Activated T-cell treated with anti-CD3 and anti-CD28 coated beads for 48 hours (primary cell): ENCODE measurements at places on chromosomes 12 and 14.
A peak's percentile ranks its signal among the peaks of the same experiment; 100 is the strongest.

- DNase-seq, result no peak
Observed at GRCh38 chr14:81435391-81436295, 35.5 kb upstream of the STON2 start.

DNA sequence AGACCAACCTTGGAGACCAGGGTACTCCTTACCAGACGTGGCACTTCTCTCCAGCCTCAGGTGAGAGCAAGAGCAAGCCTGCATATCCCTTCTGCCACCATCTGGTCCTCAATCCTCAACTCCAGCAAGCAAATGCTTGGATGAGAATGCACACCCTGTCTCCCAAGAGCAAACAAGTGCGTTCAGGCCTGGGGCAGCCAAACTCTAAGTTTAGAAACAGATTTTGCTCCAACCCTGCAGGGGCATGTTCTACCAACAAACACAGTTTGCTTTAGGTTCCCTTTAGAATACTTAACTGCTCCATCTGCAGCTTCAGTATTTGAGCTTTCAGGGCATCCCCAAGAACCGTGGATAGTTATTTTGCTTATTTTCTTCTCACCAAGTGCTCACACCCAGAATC, 55.9 kb upstream of the FICD start:
- no peak for DNase-seq

DNA sequence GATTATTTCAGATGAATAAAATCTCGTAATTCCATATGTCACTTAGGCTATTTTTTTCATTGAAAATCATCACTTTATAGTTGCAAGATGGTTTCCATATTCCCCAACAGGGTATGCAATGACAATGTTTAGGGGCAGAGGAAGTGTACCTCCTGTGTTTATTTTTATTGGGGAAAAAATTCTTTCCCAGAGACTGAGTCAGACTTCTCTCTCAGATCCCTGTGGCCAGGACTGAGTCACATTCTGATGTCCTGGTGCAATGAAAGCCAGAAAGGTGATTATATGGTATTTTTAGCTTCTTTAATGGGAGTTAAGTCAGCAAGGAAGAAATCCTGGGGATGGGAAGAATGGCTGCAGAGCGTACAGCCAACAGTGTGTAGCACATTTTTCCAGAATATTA, 196.9 kb upstream of the ALG10 start:
- no peak for DNase-seq

- DNase-seq, result no peak
Observed at GRCh38 chr12:5621329-5621728, 189.4 kb downstream of the NTF3 start.

GRCh38 chr14:50943943-50944646, at the start of gene PYGL:
PYGL (minus strand) TSS chr14:50944483; CDS start chr14:50944403, 80 bp downstream.
- peak; percentile 16 for DNase-seq

- no peak for DNase-seq
Observed at GRCh38 chr14:23881282-23881681, 72.3 kb upstream of the DHRS4 start.

DNA sequence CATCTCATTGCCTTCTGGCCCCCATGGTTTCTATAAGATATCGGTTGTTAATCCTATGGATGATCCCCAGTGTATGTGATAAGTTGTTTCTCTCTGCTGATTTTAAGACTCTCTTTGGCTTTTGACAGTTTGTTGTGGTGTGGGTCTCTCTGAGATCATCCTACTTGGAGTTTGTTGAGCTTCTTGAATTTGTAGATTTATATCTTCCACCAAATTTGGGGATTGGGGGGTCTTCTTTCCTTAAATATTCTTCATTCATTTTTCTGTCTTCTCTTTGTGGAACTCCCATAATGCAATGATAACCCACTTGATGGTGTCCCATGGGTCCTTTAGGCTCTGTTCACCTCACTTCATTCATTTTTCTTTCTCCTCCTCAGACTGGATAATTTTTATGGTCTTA, 20.0 kb upstream of the BBS10 start:
- no peak for DNase-seq

- DNase-seq, result peak; percentile 16
Observed at GRCh38 chr14:78598046-78598920, 428.1 kb downstream of the NRXN3 start.

DNA sequence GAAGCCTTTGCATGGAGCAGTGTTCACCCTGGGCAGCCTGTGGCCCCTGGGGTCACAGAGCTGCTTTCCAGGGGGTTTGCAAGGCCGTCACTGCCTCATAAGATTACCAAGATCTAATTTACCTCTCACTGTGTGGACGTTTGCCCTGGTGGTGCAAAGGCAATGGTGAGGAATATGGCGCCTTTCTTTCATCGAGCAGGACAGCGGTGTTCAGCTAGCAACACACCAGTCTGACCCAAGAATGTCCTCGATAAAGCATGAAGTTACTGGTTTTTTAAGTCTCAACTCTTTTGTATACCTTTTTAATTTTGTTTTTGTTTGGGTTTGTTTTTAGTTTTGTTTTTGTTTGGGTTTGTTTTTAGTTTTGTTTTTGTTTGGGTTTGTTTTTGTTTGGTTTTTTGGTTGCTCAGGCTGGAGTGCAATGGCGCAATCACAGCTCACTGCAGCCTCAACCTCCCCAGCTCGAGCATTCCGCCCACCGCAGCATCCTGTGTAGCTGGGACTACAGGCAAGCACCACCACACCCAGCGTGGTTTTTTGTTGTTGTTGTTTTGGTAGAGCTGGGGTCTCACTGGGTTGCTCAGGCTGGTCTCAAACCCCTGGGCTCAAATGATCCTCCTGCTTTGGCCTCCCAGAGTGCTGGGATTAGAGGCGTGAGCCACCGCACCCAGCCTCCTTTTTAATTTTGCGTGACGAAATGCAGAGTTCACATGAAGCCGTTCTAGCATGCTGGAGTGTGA, 57.9 kb downstream of the PPP2R5C start:
- DNase-seq, result peak; percentile 55

DNA sequence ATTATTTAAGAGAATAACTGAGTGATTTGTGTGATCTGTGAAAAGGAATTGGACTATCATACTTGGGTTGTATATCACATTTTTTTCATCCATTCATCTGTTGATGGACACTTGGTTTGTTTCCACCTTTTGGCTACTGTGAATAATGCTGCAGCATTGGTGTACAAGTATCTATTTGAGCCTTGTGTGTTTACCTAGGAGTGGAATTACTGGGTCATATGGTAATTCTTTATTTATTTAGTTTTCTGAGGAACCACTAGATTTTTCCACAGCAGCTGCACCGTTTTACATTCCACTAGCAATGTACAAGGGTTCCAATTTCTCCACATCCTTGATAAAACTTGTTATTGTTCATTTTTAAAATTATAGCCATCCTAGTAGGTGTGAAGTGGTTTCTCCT, 56.1 kb downstream of the APAF1 start:
- no peak for DNase-seq

DNA sequence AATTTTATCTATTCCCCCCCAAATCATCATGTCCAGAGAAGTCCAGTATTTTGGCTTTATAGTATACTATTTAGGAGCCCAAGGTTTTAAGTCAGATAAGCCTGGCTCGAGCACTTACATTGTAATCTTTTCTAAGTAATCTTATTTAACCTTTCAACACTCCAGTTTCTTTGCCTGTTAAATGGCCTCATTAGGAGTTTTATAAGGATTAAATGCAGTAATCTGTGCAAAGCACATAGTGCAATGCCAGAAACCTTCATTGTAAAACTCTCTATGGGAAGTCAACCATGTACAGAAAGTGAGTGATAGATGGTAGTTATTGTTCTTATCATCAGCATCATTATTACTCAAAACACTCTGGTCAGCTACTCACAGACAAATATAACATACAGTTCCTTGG, 1330.4 kb downstream of the SLC16A7 start:
- DNase-seq, result no peak

DNA sequence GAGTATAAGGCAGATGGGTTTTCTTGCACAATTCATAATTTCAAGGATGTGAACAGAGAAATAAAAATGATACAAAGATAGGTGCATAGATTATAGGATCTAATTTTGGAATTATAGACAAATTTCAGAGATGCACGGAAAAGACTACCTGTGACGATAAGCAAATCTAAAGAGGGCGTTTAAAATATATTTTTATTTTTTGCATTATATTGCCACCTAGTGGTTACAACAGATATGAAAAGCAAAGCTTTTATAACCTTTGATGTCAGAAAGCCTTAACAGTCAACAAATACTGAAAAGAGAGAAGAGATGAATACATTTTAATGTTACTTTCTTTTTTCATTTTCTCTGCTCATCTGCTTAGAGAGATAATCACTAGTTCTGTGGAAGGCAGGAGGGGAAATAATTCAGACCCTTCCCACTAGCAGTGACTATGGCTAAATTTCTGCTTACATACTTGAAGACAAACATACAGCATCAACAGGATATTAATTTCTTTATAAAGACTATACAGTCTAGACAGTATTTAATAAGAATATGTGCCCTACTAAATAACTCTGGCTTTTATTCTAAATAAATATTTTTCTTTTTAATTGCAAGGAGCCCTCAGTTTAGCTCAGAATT, 46.3 kb downstream of the NTS start:
- DNase-seq, result no peak

DNA sequence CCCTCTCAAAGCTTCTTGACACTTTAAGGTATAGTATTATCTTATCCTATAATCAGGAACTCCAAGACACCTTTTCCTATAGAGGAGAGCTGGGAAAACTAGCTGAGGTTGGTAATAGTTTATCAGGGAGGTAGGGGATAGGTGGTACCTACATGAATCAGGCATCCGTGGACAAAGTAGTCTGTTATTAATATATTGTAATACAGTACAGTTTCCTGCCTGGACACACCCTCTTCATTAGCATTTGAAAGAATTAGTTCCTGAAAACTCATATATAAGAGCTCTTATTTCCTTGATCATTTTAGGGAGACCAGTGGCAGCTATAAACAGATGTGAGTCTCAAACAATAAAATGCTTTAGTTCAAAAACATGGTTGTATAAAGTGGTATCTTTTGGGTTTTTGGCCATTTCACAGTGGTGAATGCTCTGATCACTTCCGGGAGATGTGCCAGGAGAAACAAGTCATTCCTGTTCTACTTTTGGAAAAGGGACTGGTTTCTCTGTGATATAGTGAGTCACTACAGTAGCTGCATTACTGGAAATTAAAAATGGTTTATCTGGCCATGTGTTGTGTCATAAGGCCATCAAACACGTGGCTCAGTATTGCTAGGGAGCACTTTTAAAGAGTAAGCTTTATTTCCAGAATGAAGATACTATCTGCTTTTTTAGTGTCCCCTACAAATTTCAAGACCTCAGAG, 98.1 kb downstream of the KLRB1 start:
- DNase-seq, result no peak

DNA sequence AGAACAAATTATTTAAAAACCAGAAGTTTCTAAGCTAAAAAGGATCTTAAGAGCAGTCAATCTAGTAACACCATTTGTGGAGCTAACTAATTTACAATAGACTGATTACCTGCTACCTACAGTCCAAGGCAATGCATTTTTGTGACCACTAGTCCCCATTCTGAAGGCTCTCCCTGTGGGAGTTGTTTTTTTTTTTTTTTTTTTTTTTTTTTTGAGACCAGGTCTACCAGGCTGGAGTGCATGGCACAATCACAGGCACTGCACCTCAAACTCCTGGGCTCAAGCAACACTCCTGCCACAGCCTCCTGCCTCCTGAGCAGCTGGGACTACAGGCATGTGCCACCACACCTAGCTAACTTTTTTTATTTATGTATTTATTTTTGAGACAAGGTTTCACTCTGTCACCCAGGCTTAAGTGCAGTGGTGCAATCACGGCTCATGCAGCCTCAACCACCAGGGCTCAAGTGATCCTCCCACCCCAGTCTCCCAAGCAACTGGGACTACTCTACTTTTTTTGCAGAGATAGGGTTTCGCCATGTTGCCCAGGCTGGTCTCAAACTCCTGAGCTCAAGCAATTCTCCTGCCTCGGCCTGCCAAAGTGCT, 3.9 kb downstream of the GNPTAB start:
- DNase-seq, result no peak

DNA sequence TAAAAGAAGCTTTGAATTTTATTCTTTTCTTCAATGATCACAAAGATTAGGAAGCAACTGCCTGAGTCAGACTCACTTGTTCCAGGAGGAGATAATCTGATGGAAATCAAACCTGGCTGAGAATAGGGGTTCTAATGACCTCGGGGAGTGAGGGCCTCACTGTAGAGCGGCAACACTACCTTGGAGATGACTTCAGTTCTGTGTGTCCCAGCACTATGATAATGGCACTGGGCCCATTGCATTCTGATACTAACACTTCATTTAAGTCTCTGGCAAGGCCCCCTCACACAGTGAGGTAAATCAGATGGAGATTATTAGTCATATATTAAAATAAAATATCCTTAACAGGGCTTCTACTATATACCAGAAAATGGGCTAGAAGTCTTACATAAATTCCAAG, 233.3 kb upstream of the EGLN3 start:
- no peak for DNase-seq

- DNase-seq, result no peak
Observed at GRCh38 chr12:51829641-51830040, 18.9 kb downstream of the FIGNL2 start.

- DNase-seq, result no peak
Observed at GRCh38 chr12:108414021-108414420, 74.9 kb upstream of the CMKLR1 start.

GRCh38 chr12:64679487-64680001, 69.2 kb downstream of the RASSF3 start:
- DNase-seq, result peak; percentile 37
